ENCODE measurements at places on chromosomes 3 and 15.

GRCh38 chr15:61661791-61662190 is 398.5 kb downstream of the VPS13C start:
- DNase-seq, result no peak

- no peak for DNase-seq
These were observed 31.0 kb downstream of the FGD5 start for GRCh38 chr3:14849638-14850230.

- DNase-seq, result no peak
These were observed 390 bp upstream of the TLE3 start for GRCh38 chr15:70098153-70098460.

DNA sequence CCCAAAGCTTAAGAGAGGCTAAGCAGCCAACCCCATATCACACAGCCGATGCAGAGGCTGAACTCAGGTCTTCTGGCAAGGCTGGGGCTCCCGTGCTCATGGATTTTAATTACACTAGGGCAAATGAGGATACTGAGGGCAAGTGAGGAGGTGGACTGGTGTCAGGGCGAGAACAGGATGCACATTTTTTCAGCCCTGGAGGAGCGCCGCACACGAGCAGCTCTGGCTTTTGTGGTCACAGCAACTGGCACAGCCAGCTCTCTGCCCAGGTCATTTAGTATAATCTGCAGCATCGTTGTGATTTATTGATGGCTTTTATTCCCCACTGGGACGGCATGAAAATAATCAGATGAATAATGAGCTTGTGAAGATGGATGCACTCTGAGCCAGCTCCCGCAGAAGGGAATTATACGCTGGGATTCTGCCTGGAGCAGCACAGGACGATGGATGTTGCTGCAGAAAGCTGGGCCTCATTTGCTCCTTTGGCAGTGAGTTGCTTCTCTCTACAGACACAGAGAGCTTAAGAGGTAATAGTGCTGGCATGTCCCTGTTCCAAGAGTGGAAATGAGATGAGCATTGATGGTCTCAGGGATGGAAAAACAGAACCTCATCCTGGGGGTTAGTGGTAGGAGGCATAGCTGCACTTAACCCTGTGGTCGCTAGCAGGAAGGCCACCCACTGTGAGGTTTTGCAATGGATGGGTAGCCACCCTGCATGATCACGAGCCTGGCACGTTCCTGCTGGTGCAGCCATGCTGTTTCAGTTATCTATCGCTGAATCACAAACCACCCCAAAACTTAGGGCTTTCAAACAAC is 135.4 kb downstream of the UACA start:
- DNase-seq, result no peak

- DNase-seq, result no peak
These were observed 78.7 kb downstream of the KLF13 start for GRCh38 chr15:31405200-31405920.

DNA sequence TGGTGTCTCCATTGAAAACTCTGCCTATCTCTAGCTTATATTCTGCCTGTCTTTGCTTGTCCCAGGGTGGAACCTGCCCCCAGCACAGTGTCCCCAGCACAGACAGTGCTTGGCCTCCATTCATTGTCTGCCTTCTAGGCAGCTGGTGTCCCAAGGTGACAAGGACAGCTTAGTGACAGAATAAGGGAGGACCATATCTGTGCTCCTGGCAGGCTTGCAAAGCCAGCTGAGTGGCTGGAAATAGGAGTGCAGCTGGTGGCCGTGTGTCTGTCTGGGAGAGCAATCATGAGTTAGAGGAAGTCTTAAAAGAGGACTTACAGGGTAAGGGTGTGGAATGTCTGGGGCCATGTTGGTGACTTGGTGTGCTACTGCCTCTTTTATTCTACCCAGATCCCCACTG is 33.4 kb downstream of the SCN5A start:
- no peak for DNase-seq

DNA sequence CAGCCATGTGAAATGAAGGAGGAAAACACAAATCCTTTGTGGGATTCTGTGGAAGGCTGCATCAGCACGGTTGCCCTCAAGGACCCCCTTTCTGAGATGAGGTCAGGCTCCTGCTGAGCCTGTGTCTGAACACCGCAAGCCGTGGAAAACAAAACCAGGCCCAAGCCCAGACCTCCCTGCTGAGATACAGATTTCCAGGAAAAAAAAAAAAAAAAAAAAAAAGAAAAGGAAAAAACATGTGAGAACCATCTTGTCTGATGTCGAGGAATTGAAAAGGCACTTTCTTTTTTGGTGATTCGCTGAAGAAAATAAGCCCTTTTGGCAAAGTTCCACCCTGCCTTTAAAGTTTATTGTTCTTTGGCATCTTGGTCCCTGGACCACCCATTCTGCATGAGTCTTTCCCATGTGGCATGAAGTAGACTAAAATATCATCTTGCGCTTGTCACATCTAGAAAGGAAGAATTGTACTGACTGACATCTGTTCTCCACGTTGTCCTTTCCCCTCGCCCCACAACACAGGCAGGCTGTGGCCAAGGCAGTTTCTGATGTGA is 117.6 kb downstream of the CHST2 start:
- DNase-seq, result no peak

DNA sequence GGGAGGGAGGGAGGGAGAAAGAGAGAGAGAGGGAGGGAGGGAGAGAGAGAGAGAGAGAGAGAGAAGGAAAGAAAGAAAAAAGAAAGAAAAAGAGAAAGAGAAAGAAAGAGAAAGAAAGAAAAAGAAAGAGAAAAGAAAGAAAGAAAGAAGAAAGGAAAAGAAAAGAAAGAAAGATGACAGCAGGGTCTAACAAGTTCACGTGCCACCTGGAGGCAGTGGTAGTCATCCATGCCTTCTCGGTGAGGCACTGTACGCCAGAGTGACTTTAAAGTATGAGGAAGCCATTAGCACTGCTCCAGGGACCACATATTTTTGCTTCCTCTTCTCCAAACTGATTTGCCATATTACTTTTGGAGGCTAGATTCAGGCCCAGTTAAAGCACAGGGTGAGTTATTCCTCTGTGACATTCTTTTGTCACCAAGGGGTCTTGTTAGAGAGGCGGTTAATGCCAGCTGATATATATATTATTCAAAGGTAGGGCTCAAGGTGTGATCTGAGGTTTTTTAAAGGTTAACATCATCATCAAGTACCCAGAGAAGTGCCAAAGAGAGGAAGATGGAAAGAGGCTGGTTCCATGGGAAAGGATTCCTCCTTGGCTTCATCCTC is at the start of gene HTR3D:
Gene HTR3D, plus strand, starts transcription at position 556 of the 606 bp plus-strand sequence. Its CDS starts 0 bp downstream, at position 556.
- no peak for DNase-seq

DNA sequence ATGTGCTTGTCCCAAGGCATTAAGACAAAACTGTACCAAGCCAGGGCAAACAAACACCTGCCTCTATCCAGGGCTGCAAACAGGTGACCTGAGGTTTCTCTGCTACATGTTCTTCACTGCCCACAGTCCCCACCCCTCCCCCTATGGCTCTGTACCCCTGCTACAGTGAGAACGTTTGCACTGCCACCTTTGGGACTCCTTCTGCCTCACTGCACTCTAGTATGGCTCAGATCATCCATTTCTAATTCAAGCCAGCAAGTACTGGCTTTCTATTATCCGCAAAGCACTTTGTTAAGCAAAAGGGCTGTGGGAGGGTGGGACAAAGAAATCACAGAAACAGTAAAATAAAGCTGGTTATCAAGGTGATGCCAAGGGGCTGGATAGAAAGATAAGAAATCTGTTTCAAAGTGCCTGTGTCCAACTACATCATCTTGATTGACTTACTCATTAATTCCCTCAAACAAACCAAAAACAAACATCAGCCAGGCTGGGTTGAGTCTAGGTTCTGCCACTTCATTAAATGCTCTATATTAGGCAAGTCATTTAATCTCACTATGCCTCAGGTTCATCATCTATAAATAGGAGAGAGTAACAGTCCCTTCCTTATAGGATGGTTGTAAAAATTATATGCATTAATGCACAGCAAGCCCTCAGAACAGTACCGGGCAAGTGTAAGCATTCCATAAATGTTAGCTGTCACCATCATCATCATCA is 95.3 kb downstream of the PDZRN3 start:
- DNase-seq, result no peak

DNA sequence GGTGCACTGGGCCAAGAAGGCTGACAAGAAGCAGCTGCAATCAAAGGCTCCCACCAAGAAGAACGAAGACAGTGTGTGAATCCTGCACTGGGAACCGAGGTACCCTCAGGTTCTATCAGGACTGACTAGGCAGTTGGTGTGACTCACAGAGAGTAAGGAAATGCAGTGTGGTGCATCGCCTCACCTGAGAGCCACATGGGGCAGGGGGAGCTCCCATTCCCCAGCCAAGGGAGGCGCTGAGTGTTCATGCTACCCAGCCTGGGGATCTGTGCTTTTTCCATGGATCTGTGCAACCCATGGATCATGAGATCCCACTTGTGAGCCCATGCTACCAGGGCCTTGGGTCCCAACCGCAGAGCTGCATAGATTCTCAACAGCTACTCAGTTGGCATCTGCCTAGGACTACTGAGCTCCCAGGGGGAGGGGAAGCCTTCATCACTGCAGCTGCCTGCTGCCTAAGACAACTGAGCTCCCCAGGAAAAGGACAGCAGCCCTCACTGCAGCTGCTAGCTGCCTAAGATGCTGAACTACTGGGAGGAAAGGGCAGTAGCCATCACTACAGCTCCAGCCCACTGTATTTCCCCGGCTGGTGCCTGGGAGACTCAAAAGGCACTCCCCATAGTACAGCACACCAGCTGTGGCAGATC is 6.9 kb upstream of the PLSCR2 start:
- DNase-seq, result no peak

DNA sequence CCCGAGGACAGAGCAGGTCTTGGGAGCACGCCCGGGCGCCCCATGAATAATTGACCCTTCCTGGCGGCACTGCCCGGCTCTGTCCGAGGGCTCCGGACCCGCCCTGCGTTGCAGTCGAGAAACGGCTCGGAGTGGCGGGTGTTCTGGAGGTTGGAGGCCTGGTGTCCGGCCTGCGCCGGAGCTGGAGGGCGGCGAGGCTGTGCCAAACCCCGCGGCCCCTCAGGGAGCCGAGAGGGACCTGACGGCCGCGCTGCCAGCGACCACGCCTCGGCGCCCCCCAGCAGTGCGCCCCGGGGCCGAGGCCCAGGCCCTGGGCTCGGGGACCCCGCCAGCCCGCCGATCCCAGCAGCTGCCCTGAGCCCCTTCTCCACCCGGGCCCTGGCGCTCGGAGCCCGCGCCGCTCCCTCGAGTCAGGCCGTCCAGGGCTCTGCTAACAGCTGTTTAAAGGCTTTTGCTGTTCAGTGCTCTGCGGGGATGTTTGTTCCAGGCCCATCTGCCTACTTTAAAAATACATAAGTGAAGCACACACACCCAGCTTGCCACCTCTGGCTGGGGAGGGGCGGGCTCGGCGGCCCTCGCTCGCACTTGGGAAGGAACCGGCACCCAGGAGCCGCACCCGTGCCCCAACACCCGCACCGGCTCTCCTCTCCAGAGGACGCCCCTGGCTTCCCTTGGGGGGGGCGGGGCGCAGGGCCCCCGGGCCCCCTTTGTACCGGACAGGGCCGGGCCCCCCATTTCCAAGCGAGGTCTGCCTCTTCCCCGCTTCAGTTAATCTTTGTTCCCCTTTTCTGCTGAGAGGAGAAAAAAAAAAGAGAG is 730 bp upstream of the ZNF710 start:
- DNase-seq, result peak; percentile 48

GRCh38 chr3:69540706-69541581 is 155.1 kb upstream of the FRMD4B start:
- no peak for DNase-seq

DNA sequence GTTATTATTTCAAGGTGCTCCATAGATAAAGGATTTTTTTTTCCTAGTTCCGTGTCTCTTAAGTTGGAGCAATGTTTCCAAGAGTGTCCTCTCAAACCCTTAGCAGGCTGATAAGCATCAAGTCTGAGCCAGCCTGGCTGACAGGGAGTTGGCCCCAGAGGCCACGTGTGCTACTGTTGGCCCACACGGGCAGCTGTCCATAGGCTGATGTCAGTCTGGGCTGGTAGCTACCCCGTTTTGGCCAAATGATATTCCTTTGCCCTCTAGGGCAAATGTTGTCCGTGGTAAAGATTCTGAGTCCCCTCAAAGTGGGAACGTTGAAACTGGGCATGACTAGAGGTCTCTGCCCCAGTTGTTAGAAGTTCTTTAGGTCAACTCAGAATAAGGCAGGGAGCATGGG is 99.4 kb downstream of the FLNB start:
- DNase-seq, result no peak

DNA sequence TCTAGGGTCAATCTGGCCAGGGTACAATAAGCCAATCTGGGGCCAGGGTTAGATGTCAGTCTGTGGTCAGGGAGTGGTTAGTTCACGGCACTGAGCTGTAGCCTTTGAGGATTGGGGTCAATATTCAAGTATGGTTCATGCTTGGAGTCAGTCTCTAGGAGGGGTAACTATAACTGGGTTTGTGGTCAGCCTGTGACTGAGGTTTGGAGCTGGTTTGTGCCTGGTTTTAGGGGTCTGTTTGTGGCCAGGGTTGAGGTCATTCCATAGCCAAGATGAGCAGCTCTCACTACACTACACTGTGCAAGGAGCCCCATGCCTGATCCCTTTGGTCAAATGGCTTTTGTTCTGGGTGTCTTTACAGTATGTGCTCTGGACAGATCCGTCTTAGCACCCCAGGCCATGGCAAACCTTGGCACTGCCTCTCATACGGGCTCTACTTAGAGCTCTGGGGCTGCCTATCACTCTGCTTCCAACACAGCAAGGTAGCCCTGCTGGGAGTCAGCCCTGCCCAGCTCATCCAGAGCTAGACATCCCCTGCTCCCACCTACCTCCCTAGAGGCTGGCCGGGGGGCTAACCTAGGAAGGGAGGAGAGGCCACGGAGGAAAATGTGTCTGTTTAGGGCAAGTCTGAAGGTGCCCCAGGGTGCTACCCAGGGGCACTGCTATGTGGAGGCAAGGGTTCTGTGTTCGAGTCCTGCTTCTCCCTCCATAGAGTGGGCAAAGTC is 63.3 kb upstream of the CORO2B start:
- no peak for DNase-seq

DNA sequence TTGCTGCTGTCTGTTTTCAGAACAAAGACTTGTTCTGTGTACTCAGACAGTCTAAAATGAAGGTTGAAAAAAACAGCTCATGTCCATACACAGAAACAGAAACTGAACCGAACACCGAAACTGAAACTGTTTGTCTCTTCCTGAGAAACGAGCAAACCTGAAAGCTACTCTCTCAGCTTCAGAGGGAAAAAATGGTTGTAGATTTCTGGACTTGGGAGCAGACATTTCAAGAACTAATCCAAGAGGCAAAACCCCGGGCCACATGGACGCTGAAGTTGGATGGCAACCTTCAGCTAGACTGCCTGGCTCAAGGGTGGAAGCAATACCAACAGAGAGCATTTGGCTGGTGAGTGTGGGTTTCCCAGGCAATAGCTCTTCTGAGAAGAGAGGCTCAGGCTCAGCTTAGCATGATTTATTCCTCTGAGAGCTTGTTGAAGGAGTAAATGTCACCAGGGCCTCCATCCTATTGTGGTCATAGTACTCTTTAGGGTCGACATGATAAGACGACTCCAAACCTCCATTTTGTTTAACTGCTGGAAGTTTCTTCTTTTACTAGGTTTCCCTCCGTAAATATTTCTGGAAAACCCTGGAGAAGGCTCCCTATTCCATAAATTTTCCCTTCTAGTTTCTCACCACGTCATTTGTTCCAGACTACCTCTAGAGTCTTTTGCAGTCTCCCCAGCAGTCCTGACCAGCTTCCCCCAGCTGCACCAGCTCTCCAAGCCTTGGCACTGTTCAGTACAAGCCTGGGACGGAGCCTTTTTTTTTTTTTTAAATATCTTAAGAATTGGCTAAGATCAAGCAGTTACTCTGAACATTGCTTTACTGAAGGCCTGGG is at the start of gene RTP4:
Gene RTP4, plus strand, starts transcription at position 135 of the 838 bp plus-strand sequence. Its CDS starts 57 bp downstream, at position 192.
- peak; percentile 23 for DNase-seq

GRCh38 chr15:48469681-48470080 is 138.5 kb downstream of the DUT start:
- no peak for DNase-seq

GRCh38 chr3:42702066-42702951 is at the start of gene HHATL:
Gene HHATL (minus strand): TSS chr3:42702798. CDS start chr3:42700826, 1,972 bp downstream.
- DNase-seq, result peak; percentile 14
